Stimulated activated CD8-positive, alpha-beta memory T cell treated with anti-CD3 and anti-CD28 coated beads, Interleukin-7, amount 100 ng/mL, for 1 hour (primary cell): ENCODE measurements at places on chromosomes 1 and 21.

DNA sequence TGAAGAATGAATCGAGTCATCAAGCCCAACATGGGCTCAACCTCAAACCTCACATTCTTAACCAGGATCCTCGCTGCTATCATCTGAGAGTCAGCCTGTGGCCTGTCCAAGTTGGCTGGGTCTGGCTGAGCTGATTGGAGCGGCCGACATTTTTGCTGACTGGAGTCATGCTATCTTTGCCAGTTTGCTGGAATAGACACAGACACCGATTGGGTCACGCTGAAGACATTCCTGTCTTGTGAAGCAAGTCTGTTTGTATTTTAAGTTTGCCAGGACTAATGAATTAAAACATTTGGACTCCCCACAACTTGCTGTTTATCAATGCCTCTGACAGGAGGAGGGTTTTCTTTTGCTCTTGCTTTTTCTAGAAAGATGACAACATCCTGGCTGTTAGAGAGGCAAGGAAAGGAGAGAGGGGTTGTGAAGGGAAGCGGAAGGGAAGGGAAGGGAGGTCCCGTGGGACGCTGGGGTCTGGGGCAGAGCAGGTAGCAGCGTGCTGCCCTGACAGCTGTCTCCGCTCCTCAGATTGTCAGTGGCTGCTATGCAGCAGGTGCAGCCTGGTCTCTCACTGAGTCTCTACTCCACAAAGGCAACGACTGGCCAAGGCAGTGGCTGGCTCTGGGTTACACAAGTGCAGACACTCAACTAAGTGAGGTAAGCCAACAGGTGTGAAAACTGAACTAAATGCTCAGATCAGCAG, at the start of gene MAP3K7CL:
TSS of gene MAP3K7CL (plus strand) at position 375 of the 700 bp plus-strand sequence. CDS start 2,701 bp downstream, outside the sequence.
- DNase-seq: no peak

- DNase-seq: no peak
These were observed 252.3 kb downstream of the BRINP2 start for GRCh38 chr1:177423090-177423489.

DNA sequence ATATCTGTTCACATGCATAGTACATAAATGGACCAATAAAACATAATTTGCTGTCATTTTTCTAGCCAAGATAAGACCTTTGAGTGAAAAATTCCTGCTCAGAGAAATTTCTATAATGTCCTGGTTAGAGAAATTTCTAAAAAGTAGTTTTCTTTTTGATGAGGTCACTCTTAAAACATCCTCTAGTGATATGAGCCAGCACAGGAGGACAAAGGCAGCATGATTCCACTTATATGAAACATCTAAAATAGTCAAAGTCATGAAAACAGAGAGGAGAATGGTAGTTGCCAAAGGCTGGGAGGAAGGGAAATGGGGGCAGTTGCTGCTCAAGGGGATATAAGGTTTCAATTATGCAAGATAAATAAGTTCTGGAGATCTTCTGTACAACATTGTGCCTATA, 239.4 kb downstream of the BACH1 start:
- DNase-seq: no peak

DNA sequence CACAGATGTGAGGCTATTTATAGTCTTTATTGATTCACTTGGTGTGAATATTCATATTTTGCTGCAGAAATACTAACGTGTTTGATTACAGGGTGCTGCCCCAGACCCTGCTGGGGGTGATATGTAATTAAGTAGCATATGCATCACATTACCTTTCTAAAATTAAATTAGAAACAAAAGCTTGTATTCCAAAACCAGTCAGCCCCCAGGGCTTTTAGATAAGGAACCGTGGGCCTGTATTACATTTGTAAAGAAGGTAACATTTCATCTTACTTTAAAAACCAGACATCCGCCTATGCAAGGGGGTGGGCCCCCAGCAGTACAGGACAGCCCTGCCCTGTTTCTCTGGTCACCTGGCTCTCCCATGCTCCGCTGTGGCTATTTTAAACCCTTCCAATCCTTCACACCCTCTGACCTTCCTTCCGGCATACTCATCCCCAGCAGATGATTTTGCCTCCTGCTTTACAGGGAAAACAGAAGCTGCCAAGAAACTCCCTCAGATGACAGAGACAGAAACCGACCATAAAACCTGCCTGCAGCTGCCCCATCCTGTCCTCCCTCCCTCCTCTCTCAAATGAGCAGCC, 22.0 kb upstream of the KCNC4 start:
- DNase-seq: no peak

- DNase-seq: no peak
These were observed at the start of gene SYCP1 for GRCh38 chr1:114854693-114855320. Gene SYCP1, plus strand, starts transcription at chr1:114854863. Its CDS starts 602 bp downstream, at chr1:114855465.

DNA sequence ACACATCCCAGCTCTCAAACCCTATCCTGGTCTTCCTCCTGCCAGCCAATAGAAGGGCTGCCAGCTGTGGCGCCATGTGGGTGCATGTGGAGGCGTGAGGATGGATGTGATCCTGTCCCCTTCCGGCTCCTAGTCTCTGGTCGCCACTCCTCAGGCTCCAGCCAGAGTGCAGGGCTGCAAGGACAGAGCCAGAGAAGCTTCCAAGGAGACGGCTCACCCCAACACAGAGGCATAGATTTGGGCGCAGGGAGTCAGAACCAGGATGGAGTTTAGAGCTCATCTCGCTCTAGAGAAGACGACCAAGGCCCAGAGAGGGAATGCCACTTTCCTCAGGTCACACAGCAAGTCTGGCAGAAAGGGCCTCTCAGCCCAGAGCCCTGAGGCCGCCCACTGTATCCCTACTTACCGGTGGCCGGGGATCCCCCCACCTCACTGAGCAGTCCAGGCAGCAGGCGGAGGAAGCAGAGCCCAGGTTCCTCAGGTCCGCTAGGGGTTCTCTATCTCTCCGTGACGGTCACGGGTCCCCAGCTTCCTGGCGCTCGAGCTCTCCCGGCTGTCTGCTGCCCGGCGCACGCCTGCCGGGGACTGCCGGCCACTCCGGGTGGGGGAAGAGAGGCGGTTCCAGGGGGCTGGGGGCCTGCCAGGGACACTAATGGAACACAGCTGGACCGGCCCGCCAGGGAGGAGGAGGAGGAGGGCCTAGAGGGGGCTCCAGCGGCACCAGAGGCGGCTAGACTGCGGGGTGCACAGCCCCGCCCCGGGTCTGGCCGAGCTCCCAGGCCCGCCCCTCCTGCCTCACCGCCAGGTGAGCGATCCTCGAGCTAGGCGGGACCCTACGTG, at the start of gene COL16A1:
TSS of gene COL16A1 (minus strand) at position 587 of the 840 bp plus-strand sequence. CDS start 1,824 bp downstream, outside the sequence.
- no peak for DNase-seq

- no peak for DNase-seq
These were observed 31.1 kb upstream of the ITLN2 start for GRCh38 chr1:160985723-160986122.

DNA sequence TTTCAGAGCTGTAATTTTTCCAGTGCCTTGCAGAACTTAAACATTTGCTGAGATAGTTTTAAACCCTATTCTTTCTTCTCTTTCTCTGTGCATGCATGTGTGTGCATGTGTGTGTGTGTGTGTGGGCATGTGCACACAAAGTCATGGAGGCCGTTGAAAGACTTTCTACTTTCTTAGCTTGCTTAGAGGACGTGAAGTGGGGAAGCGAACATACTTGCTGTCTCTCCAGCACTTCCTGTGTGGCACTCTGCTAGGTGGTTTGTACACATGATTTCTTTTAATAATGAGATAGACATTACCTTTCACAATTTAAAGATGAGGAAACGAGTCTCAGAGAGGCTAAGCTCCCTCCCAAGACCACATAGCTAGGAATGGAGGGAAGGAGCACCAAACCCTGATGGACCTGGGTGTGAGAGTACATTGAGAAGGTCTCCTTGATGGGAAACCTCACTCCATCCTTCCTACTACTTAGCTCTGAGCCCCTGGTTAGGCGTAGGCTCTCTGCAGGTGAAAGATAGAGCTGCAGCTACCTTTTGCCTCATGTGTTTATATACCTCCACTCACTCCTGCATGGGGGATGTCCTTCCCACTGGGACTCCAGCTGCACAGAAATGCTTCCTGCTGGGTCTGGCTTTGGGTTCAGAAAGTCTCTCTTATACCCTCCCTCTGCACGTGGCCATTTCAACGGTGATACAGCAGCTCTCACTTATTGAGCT, 101.9 kb upstream of the USP24 start:
- no peak for DNase-seq

- DNase-seq: no peak
These were observed 1.6 kb downstream of the ADAM15 start for GRCh38 chr1:155052439-155053395.

DNA sequence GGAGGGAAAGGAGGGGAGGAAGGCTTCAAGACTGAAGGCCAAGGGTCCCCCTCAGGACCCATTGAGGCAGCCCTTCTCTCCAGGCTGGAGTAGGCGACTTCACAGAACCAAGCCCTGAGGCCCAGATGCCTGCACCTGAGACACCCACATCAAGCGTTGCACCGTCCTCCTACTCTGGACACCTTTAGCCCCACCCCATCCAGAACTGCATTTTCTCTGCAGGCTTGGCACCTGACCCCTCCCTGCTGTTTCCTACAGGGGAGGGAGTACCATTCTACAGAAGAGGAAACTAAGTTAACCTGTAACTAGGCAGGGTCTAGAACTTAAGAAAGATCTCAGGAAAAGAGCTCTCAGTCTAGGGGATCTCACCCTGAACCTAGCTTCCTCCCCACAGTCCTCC, 12.0 kb downstream of the PEF1 start:
- no peak for DNase-seq

- no peak for DNase-seq
These were observed 10.4 kb downstream of the BATF3 start for GRCh38 chr1:212689196-212689725.
